Peyer's patch (tissue), 4 donors: ENCODE measurements at places on chromosomes 16 and 17.

- no peak for DNase-seq
Measured at GRCh38 chr17:77892469-77893143, 65.9 kb upstream of the TNRC6C start.

DNA sequence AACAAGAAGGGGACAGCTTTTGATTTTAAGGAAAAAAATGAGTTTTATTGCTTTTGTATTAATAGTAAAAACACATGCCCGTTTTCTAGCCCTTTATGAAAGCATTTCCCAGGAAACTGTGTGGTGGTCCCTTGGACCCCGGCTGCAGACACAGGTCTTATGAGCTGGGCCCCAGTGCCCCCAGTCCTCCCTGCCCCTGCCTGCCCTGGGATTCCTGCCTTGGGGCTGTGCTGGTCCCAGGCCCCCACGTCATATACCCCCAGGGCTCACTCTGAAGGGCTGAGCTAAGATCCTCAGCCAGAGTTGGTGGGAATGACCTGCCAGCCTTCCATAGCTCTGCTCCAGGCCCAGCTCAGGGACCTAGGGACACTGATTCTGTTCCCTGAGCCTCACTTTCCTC is 30.8 kb downstream of the GINS2 start:
- no peak for DNase-seq

- no peak for DNase-seq
Measured at GRCh38 chr17:28758411-28759121, 14.8 kb downstream of the TRAF4 start.

DNA sequence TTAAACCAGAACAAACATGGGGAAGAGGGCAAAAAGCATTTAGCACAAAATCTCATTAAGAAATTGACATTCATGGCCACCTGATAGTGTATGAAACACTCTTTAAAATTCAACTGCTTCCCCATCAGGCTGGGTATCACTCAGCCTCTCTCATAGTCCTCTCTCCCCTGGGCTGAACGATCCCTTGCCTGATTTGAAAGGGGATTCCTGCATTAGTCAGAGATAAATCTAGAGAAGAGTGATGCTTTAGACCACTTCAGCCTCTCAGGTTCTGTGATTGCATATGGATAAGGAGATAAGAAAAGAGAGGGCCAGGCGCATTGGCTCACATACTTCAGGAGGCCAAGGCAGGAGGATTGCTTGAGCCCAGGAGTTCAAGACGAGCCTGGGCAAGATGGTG is 280.0 kb downstream of the SOX9 start:
- no peak for DNase-seq

DNA sequence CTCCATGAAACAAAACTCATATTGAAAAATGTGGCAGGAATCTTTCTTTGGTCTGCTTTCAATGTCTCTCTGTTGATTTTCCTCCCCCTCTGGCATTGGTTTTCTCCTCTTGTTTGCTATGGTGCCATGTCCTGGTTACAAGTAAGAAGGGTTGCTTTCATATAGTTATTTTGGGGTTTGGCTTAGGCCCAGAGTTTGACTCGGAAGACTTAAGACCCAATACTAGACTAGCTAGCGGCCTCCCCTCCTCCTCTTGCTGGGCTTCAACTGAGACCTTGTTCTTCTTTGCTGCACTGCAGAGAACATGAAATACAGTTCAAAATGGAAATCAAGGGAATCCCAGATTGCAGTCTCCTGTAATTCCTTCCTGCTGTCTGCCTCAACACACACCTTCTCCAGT is 30.0 kb upstream of the CLEC18A start:
- DNase-seq: no peak

- DNase-seq: peak; percentile 71
Measured at GRCh38 chr17:73304971-73305812, 6.6 kb downstream of the CDC42EP4 start.

DNA sequence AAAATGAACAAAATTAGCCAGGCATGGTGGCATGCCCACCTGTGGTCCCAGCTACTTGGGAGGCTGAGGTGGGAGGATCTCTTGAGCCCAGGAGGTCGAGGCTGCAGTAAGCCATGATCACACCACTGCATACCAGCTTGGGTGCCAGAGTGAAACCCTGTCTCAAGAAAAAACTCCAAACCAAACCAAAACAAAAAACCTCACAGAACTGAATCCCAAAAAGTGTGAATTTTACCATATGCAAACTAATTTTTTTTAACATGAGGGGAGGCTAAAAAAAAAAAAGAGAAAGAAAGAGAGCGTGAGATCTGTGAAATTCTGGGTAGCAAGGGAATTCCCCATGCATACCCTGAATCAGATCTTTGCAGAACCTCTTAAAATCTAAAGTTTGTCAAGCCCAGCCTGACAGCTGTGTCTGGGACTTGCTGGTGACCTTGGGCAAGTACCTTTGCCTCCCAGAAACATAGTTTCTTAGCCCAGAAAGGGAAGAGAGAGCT is 17.1 kb upstream of the CDH1 start:
- no peak for DNase-seq

GRCh38 chr16:70660672-70661350 is 14.5 kb downstream of the IL34 start:
- peak; percentile 37 for DNase-seq

GRCh38 chr17:16438557-16439302 is 23.4 kb downstream of the TRPV2 start:
- peak; percentile 97 for DNase-seq

- DNase-seq: no peak
Measured at GRCh38 chr17:56937687-56938086, 23.2 kb downstream of the COIL start.

DNA sequence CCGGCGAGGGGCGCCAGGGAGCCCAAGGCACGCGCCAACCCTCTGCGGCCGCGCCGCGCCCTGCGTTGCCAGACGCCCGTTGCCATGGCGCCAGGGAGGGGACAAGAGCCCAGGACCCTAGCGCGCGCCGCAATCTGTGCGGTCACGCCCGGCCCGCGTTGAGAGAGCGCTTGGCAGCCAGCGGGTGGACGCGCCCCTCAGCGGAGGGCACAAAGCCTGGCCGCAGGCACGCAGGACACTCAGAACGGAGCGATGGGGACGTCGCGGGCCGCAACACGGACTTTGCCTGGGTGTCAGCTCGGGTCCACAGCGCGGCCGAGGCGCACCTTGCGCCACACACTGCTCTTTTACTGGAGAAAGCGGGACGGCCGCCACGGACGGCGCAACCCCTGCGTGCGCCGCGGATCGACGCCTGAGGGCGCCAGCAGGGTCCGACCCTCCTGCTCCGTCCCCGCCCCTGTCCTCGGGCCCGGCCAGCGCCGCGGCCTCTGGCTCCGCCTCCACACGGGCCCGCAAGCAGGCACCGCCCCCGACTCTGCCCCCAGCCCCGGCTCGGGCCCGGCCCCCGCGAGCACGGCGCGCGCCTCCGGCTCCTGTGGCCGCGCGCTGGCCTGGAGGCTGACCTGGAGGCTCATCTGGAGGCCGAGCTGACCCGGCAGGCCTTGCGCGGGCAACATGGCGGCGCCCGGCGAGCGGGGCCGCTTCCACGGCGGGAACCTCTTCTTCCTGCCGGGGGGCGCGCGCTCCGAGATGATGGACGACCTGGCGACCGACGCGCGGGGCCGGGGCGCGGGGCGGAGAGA is at the start of gene GFER:
Gene GFER, plus strand, starts transcription at position 650 of the 803 bp plus-strand sequence. Its CDS starts 26 bp downstream, at position 676.
- DNase-seq: peak; percentile 78

GRCh38 chr17:5035315-5035714 is at the start of gene SLC52A1:
Gene SLC52A1, minus strand, starts transcription at chr17:5035426. Its CDS starts 820 bp downstream, at chr17:5034606.
- DNase-seq: no peak

DNA sequence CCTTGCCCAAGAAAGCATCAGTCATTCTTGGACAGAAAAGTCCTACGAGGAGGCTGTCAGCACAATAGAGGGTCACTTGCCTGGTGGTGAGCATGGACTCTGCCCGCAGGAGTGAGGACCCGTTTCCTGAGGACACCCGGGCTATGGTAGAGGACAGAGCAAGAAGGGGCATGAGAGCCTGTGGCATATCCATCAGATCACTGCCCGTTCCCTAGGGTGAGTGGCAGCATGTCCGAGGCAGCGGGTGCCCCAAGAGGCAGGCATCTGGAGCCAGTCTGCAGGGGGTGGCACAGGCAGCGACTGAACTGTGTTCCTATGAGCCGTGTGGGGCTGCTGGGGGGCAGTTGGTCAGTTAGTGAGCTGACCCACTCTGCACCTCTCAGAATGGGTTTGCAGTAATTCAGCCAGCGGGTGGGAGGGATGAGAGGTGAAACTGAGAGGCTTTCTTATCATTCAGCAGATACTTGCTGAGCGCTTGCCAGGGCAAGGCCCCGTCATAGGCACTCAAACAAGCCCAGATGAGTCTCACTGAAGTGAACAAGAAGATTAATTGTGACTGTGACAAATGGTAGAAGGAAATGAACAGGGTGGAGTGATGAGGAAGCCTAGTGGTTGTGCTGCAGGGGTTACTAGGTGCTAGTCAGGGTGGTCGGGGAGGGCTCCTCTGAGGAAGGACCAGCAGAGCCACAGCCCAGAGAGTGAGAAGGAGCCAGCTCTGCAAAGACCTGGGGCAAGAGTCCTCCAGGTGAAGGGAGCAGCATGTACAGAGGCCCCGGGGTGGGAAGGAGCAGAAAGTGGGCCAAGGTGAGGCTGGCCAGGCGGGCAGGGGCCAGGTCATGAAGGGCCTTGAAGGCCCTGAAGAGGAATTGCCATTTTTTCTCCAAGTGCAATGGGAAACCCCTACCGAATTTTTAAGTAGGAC is 87.9 kb downstream of the CLEC16A start:
- no peak for DNase-seq

DNA sequence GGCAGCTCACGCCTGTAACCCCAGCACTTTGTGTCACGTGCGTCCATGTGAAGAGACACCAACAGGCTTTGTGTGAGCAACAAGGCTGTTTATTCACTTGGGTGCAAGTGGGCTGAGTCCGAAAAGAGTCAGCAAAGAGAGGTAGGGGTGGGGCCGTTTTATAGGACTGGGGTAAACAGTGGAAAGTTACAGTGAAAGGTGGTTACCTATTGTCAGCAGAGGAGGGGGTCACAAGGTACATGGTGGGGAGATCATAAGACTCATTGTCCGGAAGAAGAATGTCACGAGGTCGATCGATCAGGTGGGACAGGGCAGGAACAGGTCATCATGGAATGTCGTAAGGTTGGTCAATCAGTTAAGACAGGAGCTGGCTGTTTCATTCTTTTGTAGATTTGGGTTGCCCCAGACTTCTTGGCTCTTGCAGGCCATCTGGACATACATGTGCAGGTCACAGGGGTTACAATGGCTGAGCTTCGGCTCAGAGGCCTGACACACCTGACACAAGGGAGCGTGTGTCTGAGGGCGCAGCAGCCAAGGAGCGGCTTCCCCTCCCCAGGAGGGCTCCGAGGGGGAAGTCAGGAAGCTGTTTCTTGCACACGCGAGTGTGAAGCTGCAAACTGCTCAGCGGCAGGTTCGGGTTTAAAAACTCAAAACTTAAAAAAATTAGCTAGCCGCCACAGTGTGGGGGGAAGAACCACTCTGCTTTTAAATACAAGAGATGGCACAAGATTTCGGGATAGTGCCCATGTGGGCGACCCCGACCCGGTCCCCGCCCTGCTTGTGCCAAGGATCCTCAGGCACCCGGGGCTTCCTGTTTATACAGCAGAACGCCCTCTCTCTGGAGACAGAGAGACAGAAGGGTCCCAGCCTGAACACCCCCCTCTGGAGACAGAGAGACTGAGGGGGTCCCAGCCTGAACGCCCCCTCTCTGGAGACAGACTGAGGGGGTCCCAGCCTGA is 12.4 kb upstream of the TEX19 start:
- DNase-seq: no peak

- no peak for DNase-seq
Measured at GRCh38 chr16:30858829-30859423, 35.0 kb downstream of the BCL7C start.

DNA sequence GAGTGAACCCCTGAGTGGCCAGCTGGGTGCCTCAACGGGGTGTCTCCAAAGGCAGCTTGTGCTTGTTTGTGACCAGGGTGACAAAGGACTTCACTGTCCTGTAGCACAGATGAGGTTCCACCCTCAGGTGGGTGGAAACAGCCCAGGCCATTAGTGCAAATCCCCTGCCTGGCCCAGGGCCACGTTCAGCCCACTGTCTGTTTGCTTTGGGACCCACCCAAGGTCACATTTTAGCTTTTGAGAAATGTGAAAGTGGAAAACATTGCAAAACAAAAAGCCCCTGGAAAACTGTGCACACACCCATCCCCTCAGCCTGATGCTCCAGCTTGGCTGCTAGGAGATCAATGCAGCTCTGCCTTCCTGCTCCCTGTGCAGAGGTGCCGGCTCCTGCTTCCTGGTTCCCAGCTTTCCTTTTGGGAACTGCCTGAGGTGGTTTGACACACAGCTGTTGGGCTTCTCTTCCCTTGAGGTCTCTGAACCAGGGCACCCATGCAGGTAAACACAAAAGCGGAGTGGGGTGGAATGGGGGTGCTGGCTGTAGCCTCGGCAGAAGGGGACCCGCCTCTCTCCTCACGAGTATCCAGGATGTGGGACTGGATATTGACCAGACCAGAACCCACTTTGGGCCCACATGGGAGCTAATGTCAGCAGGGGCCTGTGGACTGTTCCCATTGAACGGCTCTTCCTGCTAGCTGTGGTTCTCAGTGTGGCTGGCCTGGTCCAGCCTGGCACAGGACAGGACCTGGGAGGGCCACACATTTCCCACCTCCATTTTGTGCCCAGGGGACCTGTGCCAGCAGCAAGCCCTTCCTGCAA is 7.9 kb upstream of the SPHK1 start:
- peak; percentile 39 for DNase-seq

DNA sequence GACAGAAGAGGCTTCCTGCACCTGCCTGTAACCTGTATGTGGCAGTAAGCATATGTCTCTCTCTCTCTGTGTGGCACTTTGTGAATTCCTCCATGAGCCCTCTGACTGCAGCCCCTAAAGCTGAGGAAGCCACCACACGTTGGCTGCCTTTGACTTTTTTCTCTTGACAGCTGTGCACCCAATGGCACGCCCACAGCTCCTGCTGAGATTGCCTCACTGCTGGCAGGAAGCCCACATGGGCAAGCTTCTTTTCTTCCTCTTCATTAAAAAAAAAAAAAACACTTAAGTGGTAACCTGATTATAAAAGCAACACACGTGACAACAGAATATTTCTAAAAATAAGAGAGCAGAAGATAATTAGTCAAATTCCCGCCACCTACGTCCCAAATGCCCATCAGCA is 34.0 kb upstream of the PIRT start:
- DNase-seq: no peak

DNA sequence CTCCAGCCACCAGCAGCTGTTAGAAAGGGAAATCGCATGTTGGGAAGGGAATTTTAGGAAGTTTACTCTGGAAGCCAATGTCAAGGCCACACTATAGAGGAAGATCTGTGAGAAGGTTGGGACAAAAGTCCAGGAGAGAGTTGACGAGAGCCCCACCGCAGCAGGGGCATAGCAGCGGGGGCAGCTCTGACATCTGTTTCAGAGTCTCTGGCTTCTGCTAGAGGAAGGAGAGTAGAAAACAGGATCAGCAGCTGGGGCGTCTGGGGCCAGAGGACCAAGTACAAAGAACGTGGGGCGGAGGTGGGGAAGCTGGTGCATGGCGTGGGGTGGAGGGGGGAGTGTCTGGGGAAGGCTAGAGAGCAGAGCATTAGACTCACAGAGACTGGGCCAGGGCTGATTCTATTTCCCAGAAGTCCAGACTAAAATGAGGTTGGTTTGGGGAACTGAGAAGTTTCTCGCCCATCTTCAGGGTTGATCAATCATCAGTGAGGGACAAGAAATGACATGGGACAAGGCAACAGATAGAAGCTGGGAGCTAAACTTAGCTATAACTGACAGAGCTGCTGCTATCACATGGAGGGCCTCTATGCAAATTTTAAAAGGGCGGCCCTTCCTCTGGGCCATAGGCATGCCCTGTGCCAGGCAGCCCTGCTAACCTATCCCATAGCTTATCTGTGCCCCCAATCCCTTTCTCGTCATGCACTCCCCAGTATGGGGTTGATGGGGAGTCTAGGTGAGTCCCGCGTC is 1.2 kb downstream of the RABEP2 start:
- DNase-seq: peak; percentile 88
